ENCODE measurements at places on chromosomes 2 and 18.
A peak's percentile ranks its signal among the peaks of the same experiment; 100 is the strongest.

- no peak for DNase-seq
Measured at GRCh38 chr18:26133652-26134051, at the start of gene PSMA8. TSS of gene PSMA8 (plus strand) at chr18:26133869. CDS start at chr18:26133966, 97 bp downstream.

GRCh38 chr2:70089983-70090525, 2.8 kb downstream of the PCBP1 start:
- DNase-seq, result no peak

DNA sequence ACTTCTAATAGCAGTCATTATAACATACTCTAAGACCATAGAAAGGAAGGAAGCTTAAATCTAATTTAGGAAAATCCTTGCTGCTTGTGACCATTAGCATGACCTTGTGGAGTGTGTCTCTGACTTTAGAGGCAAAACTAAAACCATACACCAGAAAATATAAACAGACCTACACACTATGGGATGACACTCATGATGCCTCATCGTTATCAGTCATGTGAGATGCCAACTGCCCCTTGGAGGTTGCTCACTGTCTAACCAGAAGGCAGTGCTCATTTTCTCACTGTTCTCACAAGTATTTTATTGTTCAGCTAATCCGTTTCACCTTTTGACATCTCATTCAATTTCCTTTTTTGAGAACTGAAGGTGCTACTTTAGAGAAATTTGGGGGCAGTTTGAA, 376.9 kb downstream of the RND3 start:
- DNase-seq, result no peak

- DNase-seq, result no peak
Measured at GRCh38 chr2:236236559-236237452, 27.4 kb downstream of the ASB18 start.

- DNase-seq, result peak; percentile 25
Measured at GRCh38 chr2:144515696-144516410, 4.1 kb downstream of the ZEB2 start.

- no peak for DNase-seq
Measured at GRCh38 chr2:28225473-28226080, 167.1 kb upstream of the FOSL2 start.

DNA sequence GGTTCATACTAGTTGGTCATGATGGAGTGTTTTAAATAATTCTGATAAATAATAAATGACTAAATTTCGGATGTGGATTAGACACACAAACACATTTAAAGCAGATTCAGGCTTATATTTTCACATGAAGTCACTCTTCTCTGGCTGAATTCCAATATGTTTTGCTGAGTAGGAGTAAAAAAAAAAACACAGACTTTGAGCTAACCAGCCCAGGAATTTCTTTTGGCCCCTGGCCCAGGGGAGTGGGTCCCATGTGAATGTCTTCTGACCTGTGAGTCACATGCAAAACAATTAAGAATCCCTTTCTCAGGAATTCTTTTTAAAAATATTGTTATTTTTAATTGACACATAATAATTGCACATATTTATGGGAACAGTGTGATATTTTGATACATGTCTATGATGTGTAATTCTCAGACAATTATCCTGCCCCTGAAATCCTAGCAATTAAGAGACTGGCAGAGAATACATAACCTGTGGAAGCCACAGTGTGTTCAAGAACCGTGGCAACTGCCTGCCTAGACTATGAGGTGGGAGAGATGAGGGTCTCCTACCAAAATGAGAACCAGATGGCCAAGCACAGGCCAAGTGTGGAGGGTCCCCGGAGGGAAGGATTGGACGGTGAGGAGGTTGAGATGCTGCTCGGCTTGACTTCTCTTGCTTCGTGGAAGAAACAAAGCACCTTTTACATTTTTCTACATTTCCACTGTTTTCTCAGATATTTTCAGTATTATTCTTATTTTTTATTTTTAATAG, 236.4 kb downstream of the PIEZO2 start:
- no peak for DNase-seq
